ENCODE measurements at places on chromosomes 6 and 20.
A peak's percentile ranks its signal among the peaks of the same experiment; 100 is the strongest.

- DNase-seq: no peak
Observed at GRCh38 chr6:8481727-8482126, 46.4 kb upstream of the SLC35B3 start.

GRCh38 chr20:8318965-8319625 lies 187.0 kb downstream of the PLCB1 start:
- DNase-seq: no peak

DNA sequence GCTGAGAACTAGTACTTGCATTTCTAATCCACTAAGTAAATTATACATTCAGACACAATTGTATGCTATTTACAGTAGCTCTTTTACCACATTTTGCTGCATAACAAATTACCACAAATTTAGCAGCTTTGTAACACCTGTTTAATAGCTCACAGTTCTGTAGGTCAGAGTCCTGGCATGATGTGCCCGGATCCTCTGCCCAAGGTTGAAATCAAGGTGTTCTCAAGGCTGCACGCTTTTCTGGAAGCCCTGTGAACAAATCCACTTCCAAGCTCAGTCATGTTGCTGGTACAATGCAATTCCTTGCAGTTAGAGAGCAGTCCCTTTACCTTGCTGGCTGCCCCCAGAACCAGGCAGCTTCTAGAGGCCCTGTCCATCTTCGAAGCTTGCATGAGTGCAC lies 716.0 kb downstream of the HACE1 start:
- DNase-seq: no peak

GRCh38 chr20:18138639-18139583 lies 1.2 kb downstream of the KAT14 start:
- DNase-seq: no peak

GRCh38 chr6:121223930-121224329 lies 110.3 kb downstream of the TBC1D32 start:
- DNase-seq: no peak

DNA sequence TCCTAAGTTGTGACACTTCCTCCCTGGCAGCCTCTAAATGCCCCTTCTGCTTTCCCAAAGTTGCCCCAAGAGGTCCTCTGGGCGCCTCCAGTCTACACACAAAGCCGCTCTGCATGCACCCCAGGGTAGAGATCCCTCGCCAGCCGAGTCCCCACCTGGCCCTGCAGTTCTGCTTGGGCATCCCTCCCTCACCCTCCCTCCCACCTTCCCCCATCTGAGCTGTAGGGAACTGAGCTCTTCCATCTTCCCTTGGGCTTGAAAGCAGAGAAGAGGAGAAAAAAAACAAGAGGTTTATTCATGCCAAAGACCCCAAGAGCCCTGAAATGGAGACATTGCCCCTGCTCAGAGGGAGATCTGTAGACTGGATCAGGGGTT lies 5.7 kb upstream of the FGD2 start:
- DNase-seq: no peak

DNA sequence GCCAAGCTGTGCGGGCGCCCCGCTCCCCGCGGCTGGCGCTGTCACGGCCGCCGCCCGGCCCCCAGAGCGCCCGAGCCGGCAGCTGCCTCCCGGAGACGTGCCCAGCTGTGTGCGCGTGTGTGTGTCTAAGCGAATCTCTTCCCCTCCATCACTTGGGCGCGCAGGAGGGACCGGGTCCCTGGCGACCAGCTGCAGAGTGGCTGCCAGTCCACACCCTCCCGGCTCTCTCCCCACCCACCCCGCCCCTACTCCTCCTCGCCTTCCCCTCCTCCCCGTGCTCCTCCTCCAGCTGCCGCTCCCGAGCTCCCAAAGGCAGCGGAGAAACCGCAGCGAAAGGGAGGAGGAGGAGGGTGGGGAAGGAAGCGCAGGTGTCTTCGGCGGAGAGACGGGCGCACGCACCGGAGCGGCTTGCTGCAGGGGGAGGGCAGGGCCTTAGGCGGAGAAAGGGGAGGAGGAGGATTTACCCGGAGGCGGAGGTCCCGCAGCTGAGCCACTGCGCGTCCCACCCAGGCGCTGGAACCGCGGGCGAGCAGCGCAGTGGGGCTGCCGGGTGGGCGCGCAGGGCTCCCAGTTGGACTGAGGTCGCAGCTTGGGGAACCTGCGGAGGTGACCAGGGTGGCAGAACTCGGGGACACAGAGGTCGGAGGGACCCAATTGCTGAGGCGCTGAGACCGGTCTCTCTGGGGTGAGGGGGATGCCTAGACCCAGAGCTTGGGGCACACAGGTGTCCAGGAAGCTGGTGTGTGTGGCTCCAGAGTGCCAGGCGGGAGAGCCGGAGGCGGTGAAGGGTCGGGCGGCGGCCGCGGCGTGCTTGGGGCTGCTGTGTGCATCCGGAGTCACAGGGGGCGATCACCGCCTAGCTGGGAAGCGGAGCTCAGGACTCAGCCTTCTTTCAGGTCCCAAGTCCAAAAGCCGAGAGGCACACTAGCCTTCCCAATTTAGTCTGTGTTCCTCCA lies at the start of gene HS3ST5:
HS3ST5 (minus strand) TSS at position 198 of the 956 bp plus-strand sequence. CDS start 280,178 bp downstream, outside the sequence.
- peak; percentile 63 for DNase-seq

GRCh38 chr20:62211216-62211615 lies 8.9 kb downstream of the HRH3 start:
- DNase-seq: no peak

- no peak for DNase-seq
Observed at GRCh38 chr6:40877362-40877761, 161.7 kb downstream of the UNC5CL start.

GRCh38 chr6:138555421-138555988 lies 56.2 kb upstream of the NHSL1 start:
- no peak for DNase-seq

- no peak for DNase-seq
Observed at GRCh38 chr6:45923831-45924391, 91.7 kb downstream of the CLIC5 start.

DNA sequence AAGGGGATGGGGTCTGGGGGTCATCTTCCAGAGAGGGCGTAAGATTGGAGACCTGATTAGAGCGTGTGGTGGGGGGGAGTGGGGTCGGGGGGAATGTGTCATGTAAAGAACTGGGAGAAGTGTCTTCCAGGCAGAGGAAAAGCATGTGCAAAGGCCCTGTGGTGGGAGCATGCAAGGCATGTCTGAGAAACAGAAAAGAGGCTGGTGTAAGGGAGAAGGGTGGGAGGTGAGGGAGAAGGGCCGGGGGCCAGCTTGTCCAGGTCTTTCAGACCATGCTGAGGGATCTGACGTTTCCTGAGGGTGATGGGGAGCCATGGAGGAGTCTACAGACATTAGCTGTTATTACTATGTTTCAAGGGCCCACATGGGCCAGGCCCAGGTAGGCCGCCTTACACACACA lies 30.4 kb upstream of the FKBP1A start:
- no peak for DNase-seq

All from midbrain (tissue), 1 donor.